GM12891 (cell line): ENCODE measurements at places on chromosomes 6 and 20.

- DNase-seq = no peak
Measured at GRCh38 chr6:161568885-161569456, 295.1 kb upstream of the AGPAT4 start.

GRCh38 chr6:37517411-37517812, 17.7 kb upstream of the CCDC167 start:
- DNase-seq = no peak

DNA sequence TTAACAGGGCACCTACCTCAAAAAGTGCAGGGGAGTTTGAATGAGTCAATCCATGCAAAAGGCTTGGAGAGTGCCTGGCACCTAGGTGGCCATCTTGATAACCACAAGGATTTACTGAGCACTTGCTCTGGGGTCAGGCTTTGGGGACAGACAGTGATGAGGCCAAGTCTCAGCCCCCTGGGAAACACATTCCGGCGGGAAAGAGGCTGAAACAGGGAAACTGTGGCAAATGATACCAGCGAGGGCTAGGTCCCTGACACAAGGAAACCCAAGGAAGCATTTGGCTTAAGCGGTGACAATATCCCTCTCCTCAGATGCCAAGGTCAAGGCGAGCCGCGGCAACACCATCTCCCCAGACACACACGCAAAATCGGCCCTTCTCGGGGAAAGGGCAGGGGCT, 527 bp upstream of the DOK5 start:
- no peak for DNase-seq

DNA sequence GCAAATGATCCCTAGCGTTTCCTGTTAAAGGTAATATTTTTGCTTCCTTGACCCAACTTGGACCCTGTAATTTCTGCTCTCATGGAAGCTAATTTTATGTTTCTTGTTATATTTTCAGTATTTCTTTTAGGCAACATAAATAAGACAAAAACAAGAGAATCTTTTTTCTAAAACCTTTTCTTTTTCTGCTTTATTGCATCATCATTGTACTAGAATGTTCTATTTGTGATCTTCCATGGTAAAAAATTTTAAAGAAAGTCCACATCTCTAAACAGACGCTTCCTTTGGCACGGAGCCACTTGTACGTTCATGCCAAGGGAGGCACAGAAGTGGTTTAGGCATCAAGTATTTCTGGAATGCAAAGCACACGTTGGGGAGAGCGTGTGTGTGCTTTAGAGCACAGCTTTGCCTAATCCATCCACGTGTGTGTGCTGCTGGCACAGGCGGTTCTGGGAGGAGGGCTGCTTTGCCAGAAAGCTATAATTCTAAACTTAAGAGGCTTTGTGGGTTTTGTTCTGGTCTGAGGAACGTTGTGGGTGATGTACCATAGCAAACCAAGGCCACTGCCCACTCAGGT, 98.3 kb downstream of the SASH1 start:
- no peak for DNase-seq

DNA sequence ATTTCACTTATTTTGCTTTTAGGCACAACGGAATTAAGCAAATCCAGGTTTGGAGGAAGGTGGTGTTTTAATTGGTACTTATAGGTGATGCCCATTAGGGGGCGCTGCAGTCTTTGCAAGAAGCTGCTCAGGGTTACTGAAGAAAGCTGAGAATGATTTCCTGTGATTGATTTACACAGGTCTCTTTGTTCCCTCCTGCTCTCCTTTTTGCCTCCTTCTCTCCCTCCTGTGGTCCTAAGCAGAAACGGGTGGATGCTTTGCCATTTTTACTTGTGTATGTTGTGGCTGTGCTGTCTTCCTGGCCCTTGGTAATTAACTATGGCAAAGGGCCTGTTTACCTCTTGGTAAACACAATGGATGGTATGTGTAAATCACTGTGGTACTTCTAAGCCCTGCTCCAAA, 97.8 kb downstream of the ANKS1A start:
- peak; percentile 32 for DNase-seq

DNA sequence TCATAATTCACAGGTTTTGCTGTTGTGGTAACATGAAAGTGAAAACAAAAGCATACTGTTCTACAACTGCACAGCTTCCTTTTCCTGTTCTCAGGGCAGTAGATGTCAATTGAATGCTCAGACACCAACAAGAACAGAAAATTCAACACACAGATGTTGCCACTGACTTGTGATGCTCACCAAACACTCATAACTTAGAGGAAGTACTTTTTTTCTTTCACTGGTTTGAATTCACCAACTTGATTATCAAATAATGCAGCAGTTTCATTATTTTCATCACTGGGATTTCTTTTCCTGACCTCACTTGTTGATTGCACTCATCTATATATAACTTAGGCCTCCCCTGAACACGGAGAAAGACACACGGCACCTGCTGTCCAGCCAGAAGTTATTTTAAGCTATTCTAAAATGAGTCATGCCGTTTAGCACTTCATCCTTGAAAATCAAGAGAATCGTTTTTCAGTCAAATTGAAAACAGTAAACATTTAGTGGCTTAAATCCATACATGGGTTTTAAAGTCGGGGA, 949 bp downstream of the TXLNB start:
- peak; percentile 39 for DNase-seq

- DNase-seq = no peak
Measured at GRCh38 chr6:84652356-84653026, 111.9 kb downstream of the TBX18 start.
